ENCODE measurements at places on chromosomes 2 and 18.

DNA sequence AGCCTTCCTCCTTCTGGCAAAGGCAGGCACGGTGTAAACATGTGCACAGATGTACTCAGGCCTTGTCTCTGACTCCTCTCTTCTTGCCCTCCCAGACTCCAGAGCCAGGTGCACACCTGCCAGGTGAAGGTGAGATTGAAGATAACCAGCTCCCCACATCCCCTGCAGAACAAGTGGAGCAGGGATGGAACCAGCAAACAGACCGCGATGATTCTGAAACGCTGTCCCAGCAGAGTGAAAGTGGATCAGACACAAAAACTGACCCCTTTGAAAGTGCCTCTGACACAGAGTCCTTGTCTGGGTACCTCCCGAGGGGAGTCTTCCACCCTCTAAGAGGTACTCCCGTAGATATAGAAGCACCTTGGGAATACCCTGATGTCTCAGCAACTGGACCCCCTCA lies 77.2 kb downstream of the ARHGEF4 start:
- no peak for DNase-seq

DNA sequence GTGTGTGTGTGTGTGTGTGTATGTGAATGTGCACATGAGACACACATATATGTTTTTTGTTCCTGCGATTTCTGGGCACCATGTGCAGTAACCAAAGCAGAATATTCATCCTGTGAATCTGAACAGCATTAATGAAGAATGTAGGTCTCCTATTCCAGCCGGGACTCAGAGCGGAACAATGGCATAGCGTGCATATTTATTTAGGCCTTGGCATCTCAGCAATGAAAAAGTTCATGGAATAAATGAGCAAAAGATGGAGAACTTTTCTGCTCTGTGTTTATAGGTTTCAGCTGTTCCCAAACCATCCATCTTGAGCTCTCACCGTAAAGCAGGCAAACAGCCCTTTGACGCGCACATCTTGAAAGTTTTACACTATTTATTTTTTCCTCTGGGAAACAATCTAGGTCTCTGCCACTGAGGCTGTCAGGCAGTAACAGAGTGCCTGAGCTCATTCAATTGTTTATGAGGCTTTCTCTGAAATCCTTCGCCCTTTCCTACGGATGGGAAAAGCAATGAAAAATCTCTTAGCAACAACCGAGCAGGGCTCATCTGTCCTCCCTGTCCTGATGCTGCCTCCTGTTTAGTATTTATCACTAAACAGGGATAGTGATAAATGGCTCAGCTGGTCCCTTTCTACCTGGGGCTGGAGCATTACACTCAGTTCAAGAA lies 146.2 kb upstream of the MSH6 start:
- no peak for DNase-seq

GRCh38 chr2:9918275-9918674 lies 33.2 kb upstream of the GRHL1 start:
- no peak for DNase-seq

DNA sequence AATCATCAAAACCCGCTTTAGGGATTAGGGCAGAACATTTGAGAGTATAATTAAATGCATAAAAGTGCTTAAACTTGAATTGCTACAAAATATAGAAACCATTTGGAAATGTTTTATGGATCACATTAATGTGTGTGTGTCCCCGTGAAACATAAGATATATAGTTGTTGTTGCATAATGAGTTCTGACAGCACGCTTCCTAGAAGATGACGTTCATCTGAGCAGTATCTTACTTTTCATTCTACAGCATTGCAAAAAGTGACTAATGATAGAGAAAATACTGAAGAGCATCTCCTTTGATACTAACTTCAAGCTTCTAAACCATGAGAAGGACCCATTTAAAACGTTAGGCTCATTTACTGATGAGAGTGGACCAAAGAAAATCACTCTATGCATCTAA lies 63.7 kb downstream of the SLC8A1 start:
- DNase-seq = no peak

DNA sequence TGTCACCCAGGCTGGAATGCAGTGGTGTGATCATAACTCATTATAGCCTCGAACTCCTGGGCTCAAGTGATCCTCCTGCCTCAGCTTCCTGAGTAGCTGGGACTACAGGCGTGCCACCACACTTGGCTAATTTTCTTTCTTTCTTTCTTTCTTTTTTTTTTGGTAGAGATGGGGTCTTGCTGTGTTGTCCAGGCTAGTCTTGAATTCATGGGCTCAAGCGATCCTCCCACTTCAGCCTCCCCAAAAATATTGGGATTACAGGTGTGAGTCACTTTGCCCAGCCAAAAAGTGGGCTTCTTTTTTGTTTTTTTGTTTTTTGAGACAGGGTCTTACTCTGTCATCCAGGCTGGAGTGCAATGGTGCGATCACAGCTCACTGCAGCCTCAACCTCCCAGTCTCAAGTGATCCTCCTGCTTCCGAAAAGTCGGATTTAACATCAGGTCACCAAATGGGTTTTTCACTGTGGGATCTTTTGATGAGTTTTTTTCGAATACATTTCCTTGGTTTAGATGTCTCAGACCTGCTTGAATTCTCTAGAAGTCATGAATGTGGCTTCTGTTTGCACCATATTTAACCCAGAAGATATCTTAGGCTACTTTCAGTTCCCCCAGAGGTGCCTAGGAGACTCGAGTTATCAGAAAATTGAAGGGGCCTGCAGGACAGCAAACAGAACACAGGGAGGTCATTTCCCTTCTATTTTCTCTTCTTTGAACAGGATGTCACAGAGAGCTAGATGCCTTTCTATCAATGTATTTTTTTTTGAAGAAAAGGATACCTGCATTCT lies 8.9 kb downstream of the RAB31 start:
- no peak for DNase-seq

- DNase-seq = no peak
Measured at GRCh38 chr2:86064006-86064405, 41.7 kb downstream of the POLR1A start.

DNA sequence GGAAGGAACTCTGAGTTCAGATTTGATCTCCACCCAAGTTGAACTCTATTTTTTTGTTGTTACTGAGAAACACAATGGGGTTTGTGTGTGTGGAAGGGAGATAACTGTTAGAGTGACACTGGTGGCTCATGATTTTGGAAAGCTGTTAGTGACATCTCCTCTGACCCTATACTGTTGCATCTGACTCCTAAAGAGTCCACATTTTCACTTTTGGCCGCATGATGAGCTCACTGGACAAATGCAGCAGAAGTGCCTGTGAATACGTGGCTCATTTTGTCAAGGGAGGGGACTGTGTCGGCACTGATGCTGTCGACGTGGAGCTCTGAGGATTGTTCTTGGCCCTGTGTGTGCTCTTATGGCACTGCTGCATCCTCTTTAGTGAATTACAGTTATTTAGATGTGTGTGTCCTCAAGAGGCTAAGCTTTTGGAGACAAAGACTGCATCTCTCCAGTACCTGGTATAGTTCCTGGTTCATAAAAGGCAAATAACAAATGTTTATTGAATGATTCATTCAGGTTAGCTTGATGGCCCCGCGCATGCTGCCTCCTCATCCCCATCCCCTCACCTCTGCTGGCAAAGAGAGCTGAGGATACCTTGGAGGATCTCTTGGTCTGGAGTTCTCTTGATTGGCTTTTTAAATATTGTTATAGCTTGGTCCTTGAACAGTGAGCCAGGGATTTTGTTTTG lies 135.4 kb downstream of the PHLPP1 start:
- no peak for DNase-seq

- DNase-seq = no peak
Measured at GRCh38 chr2:39377226-39377939, 59.7 kb downstream of the MAP4K3 start.

DNA sequence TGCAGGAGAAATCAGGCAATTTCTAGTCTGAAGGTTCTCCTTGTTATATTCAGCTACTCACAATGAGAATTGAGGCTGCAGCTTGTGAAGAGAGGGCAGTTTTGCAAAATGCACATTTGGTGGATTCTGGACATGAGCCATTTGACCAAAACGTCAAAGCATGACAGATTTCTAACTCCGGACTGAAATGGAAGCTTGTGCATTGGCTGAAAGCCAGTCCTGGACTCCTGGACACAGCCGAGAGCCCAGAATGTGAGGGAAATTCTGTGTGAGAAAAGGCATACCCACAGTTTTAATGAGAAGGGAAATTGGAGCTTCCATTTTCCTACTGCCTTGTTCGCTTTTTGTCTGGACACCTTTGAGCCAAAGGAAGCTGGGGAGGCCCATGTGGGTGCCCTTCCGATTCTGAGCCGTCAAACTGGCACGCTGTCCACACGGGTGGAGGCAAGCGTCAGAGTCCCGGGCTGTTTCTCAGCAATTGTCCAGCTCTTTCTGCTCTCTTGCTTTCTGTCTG lies 23.7 kb upstream of the ROCK2 start:
- DNase-seq = no peak

DNA sequence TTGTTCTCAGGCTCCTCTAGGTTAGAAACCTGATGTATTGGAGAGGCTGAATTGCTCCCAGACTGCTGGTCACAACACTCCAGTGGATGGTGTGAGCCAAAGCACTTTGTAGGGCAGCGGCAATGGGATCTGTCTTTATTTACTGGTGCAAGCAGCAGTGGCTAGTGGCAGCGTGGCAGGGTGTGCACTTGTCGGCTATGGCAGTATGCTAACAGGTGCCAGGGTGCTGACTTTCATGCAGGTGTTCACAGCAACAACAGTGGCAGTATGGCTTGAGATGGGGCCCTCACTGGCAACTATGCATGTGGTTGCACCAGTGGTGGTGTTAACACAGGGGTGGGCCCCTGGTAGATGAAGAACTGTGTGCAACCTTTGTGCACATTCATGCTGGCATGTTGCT lies 347.8 kb downstream of the DSC3 start:
- DNase-seq = no peak

GRCh38 chr2:241576293-241576654 lies 17.7 kb downstream of the BOK start:
- no peak for DNase-seq

All from cortex of kidney (tissue), 1 donor.